ENCODE measurements at places on chromosomes 7 and 10.

DNA sequence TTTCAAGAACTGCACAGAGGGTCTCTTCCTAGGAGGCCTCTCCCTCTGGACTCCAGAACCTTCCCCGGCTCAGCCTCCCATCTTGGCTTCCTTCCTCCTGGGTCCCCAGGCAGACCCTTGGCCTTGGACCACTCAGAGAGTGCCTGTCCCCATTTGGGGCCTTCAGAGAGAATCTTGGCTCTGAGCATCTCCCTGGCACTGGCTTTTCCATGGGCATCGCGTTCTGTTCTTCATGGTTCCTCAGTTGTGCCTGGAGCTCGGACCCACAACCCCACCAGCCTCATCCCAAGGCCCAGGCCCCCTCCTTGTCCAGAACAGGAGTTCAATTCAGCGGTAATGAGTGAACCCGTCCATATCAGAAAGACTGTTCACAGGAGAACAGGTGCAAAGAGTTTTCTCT lies 73.4 kb downstream of the VIPR2 start:
- DNase-seq, result no peak

DNA sequence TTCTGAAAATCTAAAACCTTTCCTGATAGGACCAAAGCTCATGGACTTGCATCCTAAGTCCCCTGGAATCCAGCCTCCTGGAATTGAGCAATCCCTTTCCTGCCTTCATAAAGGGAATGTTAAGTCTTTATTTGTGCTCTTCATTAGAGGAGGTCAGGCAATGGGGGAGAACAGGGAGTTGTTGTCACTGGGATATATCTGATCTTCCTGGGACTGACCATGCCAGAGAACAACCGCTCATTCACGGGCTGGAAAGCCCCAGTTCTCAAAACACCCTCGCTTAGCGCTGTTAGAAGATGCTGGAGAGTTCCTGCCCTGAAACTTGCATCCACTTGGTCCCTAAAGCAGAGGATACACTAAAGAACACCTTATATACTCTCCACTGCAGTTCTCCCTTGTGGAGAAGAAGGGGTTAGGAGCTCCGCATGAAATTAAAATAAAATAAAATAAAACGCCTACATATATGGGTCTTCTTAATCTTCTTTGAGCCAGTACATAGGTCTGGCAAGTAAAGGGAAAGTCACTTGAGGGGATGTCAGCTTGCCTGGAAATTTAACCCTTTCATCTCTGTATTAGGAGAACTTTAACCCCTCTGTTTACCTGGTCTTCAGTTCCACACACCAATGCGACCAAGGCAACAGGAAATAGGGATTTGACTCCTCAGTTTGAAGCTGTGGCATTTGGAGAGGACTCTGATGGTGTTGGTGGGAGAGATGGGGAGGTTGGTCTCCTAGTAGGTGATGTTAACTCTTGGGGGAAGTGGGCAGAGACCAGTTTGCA lies 1.2 kb downstream of the SORCS1 start:
- no peak for DNase-seq

DNA sequence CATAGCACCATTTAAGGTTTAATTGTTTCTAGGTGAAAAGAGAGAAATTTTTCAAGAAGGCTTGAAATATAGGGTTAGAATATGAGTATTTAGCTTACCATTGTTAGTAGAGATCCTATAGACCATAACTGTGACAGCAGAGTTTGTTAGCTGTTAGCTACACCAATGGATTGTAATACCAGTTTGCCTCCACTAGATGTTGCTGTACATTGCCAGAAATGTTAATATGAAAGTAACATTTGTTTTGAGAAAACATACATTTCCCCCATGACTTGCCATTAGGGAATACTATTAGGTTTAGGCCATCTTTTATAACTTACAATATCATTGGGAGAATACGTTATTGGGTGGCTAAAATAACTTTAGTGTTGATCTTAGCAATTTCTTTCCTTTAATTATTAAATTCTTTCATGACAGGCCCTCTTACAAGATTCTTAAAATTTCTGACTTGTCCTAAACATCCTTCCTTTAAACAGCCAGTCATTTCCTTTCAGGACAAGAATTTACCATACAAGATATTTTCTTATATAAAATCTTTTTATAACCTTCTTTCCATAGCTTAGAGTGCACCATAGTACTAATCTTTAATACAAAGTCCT lies 39.5 kb downstream of the ZNF117 start:
- peak; percentile 2 for DNase-seq

GRCh38 chr7:91348711-91349110 lies 84.5 kb downstream of the FZD1 start:
- no peak for DNase-seq

DNA sequence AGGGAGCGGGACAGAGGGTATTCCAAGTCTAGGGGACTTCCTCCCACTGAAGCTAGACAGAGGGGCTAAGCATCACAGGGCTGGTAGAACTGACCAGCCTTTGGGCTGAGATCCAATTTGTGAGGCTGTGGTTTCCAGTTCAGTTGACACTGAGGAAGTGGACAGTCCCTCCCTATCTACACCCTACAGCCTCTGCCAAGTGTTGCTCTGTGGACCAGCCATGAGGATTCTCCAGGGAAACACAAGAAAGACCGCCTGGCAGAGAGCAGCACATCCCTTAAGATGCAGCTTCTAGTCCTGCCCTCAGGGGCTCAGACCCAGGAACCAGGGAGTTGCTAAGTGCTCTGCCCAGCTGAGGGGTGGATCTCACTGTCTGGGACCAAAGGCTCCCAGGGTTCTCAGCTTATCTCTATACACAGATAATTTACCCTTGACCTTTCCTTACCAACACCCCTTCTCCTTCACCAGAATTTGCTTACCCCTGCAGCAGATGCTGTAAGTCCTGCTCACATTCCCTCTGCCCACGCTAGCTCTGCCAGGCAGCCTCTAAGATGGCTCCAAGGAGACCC lies 252.0 kb downstream of the SKIDA1 start:
- no peak for DNase-seq

DNA sequence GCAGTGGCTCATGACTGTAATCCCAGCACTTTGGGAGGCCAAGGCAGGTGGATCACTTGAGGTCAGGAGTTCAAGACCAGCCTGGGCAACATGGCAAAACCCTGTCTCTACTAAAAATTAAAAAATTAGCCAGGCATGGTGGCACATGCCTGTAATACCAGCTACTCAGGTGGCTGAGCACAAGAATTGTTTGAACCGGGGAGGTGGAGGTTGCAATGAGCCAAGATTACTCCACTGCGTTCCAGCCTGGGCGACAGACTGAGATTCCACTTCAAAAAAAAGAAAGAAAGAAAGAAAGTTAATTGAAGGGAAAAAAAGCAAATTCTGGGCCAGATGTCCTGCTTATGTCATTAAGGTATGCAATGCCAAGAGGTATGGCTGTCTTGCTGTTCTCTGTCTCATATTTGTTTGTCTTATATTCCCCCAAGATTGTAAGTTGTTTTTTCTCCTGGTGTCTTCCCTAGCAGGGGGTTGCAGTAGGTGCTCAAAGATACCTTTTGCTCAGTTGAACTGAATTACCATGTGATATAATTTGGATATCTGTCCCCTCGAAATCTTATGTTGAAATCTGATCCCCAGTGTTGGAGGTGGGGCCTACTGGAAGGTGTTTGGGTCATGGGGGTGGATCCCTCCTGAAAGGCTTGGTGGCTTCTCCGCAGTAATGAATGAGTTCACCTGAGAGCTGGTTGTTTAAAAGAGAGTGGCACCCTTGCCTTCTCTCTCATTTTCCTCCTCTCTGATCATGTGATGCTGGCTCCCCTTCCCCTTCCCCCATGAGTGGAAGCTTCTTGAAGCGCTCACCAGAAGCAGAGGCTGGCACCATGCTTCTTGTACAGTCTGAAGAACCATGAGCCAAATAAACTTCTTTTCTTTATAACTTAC lies 60.9 kb downstream of the MYOF start:
- no peak for DNase-seq

DNA sequence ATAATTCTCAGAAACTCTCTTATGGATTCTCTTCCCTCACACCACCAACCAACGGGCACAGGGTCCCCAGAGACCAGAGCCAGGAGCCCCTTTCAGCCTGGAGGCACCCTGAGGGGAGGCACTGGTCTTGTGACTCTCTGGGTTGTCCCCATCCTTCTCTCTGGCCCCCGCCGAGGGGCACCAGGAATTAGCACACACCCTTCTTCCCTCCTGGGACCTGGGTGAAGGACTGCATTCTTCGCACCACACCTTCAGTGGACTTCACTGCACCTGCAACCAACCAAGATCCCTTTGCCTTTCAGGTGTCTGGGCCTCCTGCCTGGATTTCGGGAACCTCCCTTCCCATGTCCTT lies 22.1 kb downstream of the PLAC9 start:
- DNase-seq, result no peak

DNA sequence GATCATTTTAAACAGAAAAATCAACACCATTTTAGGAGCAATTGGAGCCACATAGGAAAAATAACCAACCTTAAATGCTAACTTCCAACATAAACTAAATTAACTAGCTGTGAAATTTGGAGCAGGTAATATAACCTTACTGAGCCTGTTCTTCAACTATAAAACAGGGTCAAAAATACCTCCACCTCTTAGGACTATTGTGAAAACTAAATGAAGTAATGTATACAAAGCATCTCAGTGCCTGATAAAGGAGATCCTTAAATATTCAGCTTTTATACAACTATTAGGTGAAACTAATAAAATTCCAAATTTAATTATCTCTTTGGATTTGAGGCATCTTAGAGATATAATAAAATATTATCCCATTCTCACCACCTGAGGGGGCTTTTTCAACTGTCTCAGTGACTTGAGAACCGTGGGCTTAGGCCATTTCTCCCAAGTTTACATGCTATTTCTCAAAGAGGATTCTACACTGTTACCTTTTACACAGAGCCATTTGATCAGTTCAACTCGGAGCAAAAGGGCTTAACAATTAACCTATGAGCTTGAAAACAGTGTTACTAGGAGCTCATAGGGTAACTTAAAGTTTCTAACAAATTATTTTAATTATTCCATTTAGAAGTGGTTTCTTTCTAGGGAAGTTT lies 165.0 kb upstream of the ASAH2 start:
- no peak for DNase-seq

- no peak for DNase-seq
These were observed 173.4 kb upstream of the RHEB start for GRCh38 chr7:151693140-151693539.

DNA sequence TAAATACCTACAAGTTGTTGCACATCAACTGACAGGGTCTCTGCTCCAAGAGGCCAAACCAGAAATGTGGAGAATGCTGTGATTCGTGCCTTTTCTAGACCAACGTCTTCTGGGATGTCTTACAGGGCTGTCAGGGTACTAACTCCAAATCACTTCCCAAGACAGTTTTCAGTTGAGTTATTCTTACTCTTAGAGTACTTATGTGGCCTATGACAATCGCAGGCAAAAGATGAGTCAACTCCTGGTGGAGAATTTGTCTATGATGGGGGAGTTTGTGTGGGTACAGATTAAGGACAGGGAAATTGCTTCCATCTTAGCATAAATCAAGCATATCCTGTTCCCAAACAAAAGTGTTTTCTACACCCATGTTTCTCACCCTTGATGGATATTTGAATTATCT lies 734.8 kb downstream of the TNS3 start:
- DNase-seq, result no peak

DNA sequence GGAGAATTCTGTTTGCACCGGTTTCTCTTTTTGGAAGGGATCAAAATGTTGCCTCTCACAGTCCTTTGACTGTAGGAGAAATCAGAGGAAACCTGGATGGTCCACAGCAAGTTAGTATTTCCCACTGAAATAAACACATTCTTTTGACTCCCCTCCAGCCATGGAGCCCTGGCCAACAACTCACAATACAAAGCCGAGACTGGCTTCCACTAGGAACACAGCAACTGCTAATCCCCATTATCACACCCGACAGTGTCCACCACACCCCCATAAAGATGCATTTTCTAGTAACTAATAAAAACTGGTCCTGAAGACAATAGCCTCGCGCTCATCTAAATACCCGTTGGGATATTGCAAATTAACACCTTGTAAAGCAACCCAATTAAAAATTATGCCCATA lies 798 bp upstream of the MACROH2A2 start:
- no peak for DNase-seq

GRCh38 chr10:100810091-100810834 lies 64.9 kb downstream of the PAX2 start:
- DNase-seq, result no peak

GRCh38 chr7:123624527-123625183 lies 23.0 kb downstream of the ASB15 start:
- no peak for DNase-seq

GRCh38 chr10:71911296-71911953 lies 52.8 kb upstream of the CHST3 start:
- DNase-seq, result no peak

DNA sequence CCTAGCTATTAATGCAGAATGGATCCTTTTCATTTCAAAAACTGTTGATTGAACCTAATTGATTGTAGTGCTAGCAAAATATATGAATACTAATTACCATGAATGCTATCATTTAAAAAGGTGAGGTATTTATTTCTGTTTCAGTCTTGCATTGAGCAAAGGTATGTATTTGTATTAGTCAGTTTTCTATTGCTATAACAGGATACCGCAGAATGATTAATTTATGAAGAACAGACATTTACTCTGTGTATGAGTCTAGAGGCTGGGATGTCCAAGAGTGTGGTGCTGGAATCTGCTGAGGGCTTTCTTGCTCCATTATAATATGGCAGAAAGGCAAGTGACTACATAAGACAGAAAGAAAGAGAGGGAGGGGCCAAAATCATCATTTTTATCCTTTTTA lies 199.2 kb downstream of the KIF20B start:
- no peak for DNase-seq

- DNase-seq, result no peak
These were observed 8.8 kb upstream of the AZGP1 start for GRCh38 chr7:99984593-99984992.

DNA sequence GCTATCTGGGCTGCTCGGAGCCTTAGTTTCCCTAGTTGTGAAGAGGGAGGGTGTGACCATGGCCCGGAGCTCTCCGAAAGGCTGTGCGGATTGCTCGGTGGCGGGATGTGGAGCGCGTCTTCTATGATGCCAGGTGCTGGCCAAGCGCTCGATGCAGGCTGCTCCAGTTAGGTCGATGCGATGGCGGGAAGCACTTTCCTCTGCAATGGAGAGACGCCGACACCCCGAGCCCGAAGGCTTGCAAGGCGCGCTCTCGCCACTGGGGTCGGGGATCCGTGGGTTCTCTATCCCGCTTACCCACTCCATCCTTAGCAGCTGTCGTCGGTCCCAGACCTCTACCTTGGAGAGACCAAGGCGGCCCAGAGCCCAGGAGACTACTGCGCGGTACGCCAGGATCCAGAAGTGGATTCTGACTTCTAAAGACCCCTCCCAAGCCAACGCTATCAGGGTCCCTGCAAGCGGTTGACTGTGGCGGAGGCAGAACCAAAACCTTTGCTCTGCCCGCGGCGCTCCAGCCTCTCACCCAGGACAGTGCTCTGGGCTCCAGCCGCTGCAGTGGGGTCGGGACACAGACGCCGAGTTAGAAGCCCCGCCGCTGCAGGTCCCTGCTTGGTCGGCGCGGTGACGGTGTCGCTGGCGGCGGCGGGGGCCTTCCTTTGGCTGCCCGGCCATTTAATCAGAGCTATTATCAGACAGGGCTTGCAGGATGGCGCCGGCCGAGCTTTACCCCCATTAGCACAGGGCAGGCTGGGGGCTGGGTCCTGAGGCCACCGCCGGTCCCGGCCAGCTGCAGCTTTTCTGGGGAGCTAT lies 7.8 kb upstream of the TBX20 start:
- DNase-seq, result no peak
